ENCODE measurements at places on chromosomes 11 and 22.

- no peak for DNase-seq
These were observed 219.9 kb upstream of the GRIA4 start for GRCh38 chr11:105389952-105390351.

DNA sequence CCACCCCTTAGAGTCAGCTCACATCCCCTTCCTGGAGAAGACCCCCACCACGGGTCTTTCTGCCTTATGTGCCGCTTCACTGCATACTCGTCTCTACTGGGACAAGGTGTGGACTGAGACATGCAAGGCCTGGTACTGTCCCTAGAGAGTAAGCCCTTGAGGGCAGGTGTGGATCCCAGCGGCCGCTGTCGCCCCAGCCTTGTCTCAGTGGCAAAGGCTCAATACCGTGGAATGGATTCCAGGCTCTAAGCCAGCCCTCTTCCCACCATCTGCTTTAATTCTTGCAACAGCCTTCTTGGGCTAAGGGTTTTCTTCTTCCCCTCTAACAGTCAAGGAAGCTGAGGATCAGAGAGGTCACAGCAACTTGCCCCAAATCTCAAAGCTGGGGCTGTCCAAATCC lies 220.3 kb downstream of the CEP164 start:
- DNase-seq = no peak

DNA sequence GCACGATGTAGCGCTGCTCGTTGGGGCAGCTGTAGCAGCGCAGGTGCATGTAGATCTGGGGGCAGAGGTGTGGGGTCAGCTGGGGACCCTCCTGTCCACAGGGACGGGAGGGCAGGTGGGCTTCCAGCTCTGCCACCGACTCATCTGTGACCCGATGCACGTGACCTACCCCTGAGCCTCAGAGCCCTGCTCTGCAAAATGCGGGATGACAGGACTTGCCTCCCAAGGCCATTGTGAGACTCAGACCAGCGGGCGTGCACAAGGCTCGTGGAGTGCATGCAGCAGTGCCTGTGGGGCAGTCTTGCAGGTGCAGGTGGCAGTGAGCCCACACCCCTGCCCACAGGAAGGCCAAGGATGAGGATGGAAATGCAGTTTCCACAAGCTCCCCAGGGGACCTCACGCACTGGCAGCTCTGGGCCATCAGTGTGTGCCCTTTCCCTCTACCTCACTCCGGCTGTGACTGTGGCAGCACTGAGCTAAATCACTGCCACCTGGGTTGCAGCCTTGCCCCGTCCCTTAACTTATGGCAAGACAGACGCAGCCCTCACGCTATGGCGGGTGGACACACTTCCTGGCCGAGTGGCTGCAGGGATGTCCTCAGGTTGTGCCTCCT lies 26.7 kb downstream of the TMEM184B start:
- DNase-seq = no peak

DNA sequence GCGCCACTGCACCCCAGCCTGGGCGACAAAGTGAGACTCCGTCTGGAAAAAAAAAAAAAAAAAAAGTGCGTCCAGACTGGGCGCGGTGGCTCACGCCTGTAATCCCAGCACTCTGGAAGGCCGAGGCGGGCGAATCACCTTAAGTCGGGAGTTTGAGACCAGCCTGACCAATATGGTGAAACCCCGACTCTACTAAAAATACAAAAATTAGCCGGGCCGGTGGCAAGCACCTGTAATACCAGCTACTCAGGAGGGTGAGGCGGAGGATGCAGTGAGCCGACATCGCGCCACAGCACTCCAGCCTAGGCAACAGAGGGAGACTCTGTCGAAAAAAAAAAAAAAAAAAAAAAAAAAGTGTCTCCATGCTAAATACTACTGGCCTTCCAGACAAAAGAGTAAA lies 1.3 kb downstream of the USP28 start:
- no peak for DNase-seq

GRCh38 chr22:48179571-48180546 lies 1417.4 kb downstream of the TBC1D22A start:
- no peak for DNase-seq

GRCh38 chr11:2837096-2837601 lies 48.4 kb downstream of the CDKN1C start:
- DNase-seq = no peak

DNA sequence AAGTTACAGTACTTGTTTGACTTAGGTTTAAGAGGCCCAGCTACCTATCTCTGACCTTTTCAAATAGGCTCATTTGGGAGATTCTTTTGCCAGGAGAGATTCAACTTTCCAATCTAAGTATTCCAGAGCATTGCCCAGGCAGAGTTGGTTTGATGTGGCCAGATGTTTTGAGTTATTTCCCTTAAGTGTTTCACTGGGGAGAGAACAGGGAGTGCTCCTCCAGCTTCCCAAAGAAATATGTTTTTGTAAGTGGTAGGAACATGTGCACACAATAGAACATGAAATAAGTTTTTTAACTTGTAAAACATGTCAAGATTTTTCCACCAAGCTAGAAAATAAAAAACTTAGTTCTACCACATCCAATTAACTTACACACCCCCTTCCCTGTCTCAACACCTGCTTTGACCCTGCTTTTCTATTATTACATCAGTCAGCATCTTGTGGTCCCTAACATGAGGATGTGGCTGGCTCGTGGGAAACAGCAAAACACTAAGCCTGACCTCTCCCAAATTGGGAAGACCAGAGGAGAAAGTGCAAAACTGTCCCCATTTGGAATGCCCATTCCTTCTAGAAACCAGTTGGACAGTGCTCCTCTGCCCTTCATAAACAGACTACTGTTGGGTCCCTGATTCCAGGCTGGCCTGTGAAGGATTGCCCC lies 70.4 kb upstream of the RASSF10 start:
- DNase-seq = no peak

DNA sequence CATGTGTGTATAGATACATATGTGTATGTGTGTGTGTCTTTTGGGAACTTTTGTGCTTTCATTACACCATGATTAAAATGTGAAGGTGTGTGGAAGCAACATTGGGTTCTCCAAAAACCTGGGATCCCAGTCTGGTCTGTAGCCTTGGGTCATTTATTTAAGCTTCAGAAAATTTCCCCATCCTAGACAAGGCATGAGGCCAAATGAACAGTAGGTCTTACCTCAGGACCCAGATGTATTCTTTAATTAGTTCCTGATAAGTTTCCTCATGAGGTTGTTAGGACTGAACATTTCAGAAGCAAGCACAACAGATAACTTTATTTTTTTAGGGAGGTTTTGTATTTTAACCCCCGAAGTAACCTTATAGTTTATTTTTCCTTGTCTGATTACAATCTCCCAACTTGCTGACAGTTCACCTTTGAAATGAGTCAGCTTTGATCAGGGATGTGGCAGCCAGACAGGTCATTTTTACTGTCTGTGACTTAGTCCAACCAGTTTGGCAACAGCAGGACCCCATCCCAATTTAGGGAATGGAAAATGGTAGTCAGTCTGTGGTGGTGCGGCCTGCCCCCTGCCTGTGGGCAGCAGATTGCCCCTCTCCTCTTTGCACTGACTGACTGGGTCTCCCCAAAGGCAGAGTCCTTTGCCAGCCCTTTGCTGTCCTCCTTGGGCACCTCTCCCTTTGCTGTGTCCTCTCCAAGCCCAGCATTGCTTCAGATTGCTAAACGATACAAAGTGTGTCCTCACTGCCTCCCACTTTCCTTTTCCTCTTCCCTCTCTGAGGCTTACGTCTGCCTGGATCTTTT lies 88.3 kb downstream of the NAV2 start:
- no peak for DNase-seq

DNA sequence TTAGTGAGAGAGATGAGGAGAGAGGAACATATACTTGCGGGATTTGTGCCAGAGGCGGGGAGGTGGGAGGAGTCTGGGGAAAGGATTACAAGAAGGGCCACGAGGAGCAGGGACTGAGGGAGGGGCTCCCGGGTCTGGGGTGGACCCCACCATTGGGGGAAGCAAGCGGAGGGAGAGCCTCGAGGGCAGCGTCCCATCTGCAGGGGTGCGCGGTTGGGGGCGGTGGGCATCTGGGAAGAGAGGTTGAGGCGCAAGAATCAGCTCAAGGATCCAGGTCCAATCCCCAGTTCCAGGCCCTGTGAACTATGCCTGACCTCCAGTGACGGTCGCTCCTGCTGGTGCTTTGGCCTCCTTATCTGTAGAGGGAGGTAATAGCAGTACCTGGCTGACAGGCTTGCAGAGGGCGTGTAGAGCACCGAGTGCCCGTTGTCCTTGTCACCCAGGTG lies 38.0 kb downstream of the ADAMTS15 start:
- DNase-seq = no peak

DNA sequence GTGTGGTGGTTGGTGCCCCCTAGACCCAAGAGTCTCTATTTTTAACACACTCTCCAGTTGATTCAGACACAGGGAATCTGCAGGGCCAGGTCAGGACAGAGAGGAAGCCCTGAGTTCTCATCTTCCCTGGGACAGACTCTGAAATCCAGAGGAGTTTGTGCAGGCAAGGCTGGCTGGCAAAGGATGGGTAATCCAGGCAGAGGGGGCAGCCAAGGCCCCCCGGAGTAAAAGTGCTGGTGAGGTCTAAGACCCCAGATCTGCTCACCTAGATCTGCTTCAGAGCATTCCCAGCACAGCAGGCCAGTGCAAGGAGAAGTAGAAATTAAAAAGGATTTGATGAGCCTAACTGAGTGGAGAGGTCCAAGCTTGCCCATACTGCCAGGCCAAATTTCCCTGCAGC lies 40.6 kb upstream of the MN1 start:
- no peak for DNase-seq

GRCh38 chr22:32518381-32518780 lies 43.8 kb downstream of the FBXO7 start:
- no peak for DNase-seq

DNA sequence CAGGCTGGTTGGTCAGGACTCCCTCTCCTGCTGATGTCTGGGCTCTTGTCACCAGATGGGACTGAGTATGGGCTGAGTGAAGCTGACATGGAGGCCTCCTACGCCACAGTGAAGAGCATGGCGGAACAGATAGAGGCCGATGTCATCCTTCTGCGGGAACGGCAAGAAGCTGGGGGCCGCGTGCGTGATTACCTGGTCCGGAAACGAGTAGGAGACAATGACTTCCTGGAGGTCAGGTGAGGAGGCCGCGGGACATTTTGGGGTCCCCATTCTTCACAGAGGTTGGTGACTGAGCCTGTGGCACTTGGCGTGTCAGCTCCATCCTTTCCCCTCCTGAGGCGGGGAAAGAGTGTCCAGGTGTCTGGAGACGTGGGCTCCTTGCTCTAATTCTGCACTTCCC lies 10.1 kb downstream of the GTPBP1 start:
- no peak for DNase-seq

DNA sequence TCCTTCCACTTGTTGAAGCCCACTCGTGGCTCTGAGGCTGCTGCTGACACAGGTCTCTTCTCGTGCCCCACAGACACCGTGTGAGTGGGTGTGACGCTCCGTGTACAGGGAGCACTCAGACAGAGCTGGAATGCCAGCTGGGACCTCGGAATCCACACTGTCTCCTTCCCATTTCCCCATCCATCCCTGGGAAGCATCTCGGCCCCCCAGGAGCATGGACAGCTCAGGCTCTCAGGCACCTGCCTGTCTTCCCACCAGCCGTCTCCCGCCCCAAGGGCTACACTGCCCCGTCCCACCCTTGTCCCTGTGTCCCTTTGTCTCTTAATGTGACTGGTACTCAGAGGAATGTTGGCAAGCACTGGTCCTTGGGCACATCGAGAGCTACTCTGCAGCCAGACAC lies 63.8 kb downstream of the ARHGAP8 start:
- DNase-seq = no peak

DNA sequence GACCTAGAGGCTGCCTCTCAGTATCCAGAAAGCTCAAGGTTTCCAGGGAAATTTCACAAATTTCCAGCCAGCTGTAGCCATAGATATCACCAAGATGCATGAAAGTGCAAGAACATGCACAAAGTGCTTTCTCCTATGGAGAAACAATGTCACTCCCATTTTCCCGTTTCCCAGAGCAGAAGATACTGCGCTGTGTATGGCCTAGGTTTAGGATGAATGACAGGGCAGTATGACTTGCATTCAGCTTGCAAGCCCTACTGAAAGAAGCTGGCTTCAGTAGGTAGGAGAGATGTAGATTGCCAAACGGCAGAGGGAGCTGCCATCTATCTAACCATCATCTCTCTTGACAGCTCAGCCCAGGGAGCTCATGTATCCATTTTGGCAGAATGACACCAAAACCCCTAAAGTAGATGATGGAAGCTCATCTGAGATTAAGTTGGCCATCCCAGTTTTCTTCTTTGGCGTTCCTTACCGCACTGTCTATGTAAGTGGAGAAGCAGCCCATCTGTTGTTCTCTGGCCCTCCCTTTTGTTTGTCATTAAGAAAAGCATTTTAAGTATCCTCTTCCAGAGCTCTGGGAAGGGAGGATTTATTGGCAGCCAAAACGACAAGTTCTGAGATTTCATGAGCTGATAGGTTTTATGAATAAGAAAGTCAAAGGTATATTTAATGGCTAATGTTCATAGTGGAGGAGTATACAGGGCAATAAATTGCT lies 4.6 kb downstream of the TECTA start:
- no peak for DNase-seq

DNA sequence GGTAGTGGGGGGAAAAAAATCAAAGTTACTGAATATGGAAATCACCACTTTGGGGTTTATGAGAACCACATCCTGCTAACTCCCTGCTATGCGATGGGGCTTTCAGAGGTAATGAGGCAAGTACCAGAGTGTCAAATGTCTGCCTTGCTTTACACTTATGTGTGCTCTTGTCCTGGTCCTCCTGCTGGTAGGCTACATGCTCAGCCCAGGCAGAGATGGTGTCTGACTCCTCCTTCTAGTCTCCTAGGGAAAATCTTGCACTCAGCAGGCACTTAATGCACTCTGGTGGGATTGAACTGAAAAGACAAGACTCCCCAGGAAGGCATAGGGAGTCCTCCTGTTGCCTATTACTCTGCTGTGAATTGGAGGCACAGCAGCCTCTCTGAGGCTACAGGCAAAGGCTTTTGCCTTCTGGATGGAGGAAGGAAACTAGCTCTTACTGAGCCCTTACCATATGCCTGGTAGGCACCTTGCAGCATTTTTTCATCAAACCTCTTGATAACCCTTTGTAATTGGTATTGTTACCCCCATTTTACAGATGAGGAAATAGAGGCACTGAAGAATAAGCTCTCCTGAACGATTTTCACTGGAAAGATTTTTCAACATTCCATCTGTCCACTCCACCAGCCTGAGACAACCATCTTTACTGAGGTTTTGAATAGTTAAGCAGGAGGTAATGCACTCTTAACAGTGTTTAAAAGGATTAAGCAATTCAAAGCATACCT lies 132.1 kb upstream of the PAX6 start:
- DNase-seq = no peak

DNA sequence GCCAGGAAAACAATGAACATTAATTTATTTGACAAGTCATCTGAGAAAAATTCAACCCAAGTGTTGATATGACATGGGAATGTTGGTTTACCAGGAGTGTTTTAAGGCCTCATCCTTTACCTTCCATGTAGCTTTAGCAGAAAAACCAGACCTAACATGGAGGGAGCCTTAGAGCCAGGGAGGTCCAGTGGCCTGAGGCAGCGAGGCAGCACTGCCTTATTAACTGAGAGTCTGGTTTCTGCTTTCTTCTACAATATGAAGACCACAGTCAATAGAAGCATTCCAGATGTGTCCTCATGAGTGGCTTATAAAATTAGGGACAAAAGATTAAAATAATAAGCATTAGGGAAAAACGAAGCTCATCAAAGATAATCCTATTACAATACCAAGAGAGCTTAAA lies 61.5 kb downstream of the DKK3 start:
- DNase-seq = no peak

GRCh38 chr11:69698362-69698761 lies 5.5 kb downstream of the FGF19 start:
- DNase-seq = no peak

- DNase-seq = no peak
These were observed 77.5 kb downstream of the CACNA1I start for GRCh38 chr22:39647836-39648629.

Measured in activated CD4-positive, alpha-beta T cell treated with anti-CD3 and anti-CD28 coated beads, Interleukin-2, Interleukin-4, amounts not matched to agents 100 ng/mL and 50 ng/mL, durations not matched to agents 16 hours and 8 hours (primary cell).